Stimulated activated CD4-positive, alpha-beta T cell treated with anti-CD3 and anti-CD28 coated beads, Interleukin-15, amount 100 ng/mL, for 48 hours (primary cell): ENCODE measurements at places on chromosomes 1 and 21.

DNA sequence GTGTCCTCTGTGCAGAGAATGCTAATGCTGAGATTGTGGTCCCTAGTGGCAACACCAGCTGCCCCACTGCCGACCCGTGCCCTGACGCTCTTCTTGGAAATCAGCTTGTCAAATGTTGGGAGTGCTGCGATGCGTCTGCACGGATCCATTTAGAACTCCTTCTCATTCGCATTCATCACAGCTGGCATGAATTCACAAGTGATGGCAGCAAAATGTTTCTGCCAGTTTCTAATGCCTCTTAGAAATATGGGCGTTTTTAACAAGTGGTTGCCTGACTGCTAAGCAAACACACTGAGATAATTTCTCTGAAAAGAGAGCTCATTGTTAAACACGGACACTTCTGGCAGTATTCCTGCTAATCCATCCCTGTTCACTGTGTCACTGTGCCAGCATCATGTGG, 131.9 kb upstream of the KCNJ6 start:
- no peak for DNase-seq

- no peak for DNase-seq
These were observed 59.7 kb downstream of the BRINP2 start for GRCh38 chr1:177230228-177231016.

GRCh38 chr1:6535214-6535613, 19.1 kb downstream of the NOL9 start:
- DNase-seq: no peak

- DNase-seq: no peak
These were observed 40.3 kb upstream of the ENAH start for GRCh38 chr1:225693085-225693696.

GRCh38 chr1:183821309-183821888, 16.5 kb downstream of the RGL1 start:
- DNase-seq: no peak

DNA sequence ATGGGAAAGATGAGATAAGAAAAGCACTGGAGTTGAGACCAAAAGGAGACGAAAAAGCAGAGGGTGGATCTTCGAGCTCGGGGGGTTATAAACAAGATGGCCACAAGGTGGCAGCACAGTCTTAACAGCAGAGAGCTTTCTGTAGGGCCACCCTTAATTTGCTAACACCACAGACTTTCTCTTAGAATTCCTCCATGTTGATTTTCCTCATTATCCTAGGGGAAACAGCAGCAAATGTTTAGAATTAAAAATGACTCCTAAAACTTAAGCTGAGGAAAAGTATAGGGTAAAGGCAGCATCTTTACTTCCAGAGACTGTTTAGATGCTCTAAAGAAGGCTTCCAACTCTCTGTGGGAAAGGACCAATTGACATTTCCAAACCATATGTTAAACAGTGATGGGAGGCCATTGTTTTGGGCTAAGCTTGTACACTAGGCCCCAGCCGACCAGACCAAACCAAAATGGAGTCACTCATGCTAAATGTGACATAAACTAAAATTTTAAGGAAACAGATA, 2.5 kb upstream of the APOBEC4 start:
- peak; percentile 36 for DNase-seq

DNA sequence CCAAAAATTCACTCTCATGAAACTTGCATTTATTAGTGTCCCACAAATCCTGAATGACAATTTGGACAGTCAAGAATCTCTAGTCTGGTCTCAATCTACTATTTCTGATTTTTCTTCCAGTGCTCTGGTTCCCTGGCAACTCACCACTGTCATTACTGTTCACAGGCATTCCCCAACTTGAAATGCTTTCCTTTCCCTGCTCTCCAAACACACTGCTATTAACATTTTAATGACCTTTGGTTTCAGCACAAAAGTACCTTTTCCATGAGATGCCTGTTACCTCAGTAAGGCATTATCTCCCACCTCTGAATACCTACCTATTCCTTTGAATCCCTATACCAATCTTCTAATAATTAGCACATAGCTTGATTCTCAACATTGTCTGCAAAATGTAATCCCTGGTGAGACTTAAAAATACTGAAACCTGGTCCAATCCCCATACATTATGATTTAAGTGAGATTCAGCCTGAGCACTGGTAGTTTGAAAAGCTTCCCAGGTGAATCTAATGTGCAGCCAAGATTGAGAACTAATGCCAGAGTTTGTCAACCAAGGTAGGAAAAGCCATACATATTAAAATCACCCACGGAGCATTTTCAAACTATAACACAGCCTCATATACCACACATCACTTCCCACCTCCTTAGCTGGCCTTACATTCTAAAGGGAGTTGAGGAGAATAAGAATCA, 11.7 kb upstream of the ANGPTL3 start:
- DNase-seq: no peak

GRCh38 chr1:154427173-154428139, 22.3 kb downstream of the IL6R start:
- no peak for DNase-seq

- no peak for DNase-seq
These were observed 6.2 kb downstream of the SLC19A2 start for GRCh38 chr1:169479363-169480066.

DNA sequence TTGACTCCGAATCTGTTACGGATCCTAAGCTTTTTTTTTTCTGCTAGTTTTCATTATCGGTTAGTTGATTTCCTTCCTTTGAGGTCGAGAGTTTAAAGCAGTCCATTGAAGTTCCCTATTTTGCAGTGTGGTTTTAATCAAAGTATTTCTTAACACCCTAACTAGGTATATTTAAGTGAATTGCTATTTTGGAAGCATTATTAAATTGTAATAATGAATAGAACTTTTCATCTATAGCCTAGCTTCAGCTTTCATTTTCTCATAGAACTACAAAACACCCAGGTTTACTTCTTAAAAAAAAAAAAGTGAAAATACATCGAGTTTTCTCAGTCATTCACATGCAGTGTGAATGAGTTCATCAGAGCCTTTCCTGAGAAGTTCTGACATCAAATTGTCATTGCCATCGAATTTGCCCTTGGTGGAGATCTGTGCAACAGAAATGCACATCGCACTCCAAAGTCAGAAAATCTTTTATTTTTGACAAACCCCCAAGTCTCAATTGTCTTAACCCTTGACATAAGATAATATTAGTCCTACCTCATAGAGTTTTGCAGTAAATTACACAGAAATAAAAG, 1.1 kb upstream of the LBR start:
- DNase-seq: no peak

DNA sequence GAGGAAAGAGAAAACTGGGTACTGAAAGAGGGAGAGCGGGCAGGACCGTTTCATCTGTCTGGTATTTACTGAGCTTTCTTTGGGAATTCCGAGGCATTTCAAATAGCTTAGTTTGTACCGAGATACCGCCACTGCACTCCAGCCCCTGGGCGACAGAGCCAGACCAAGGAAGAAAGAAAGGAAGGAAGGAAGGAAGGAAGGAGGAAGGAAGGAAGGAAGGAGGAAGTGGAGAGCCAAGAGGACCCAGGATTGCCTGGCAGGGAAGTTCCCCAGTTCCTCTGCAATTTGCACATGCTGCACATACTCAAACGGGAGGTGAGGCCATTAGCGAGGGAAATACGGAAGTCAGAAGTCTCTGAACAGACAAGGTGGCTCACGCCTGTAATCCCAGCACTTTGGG, 961 bp upstream of the FUCA1 start:
- no peak for DNase-seq

GRCh38 chr1:184199036-184199435, 147.5 kb downstream of the TSEN15 start:
- DNase-seq: no peak

GRCh38 chr1:91311672-91312071, 93.0 kb downstream of the HFM1 start:
- no peak for DNase-seq

GRCh38 chr1:76268341-76268740, 193.8 kb downstream of the ST6GALNAC3 start:
- DNase-seq: no peak

DNA sequence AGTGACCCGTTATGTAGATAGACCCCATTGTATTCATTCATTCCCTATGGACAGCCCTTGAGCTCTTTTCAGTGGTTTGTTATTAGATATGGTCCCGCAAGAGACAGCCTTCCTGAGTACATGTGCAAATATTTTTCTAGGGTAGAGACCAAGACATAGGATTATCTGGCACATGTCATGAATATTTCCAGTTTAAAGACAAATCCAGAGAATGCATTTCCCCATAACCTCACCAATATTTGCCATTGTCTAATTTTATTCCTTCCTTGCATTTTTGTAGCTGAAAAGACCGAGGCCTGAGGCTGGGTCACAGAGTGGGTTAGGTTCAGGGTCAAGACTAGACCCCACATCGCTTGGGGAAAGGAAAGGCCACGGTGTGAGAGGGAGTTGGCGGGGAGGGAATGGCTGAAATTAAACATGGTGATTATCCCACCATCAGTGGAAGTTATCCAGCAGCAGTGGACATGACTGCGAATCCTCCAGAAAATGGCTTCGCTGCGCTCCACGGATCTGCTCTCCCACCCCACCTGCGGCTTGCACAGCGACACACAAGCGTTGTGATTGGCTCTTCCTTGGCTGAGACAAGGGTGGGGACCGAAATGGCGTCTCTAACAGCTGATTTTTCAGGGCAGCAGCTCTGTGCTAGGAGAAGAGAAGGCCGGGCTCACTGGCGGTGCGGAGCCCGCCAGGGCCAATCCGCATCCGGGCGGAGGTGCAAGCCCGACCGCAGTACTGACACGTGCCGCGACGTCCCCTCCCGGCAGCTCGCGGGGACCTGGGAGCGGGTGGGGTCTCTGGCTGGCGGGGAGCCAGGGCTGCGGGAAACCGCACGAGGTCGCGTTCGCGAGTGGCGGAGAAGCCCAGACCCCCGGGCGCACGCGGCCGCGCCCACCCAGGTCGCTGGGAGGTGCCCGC, 16.1 kb upstream of the STMN1 start:
- peak; percentile 22 for DNase-seq

DNA sequence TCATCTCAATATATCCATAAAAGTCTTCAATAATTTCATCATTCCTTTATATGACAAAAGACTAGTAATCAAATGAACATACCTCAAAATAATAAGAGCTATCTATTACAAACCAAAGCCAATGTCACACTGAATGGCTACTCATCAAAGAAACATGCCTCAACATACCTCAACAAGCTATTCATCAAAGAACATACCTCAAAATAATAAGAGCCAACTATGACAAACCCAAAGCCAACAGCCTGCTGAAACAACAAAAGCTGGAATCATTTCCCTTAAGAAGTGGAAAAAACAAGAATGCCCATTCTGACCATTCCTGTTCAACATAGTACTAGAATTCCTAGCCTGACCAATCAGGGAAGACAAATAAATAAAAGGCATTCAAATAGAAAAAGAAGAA, 1373.7 kb downstream of the BRINP3 start:
- no peak for DNase-seq

DNA sequence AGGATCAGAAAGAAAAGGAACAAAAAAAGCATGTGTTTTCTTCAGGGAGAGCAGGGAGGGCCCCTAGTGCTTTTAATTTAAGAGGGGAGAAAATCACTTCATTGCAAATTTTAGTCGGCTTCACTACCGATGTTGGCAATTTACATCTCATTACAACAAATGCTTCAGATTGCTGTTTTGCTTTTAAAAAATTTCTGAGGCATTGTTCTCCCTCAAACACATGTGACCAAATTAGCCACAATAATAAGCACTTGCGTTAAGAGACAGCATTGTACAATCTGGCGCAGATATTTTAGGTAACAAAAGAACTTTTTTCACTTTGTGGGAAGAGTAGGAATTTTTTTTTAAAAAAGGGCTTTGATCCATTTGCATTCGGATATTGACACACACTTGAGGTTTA, 29.8 kb downstream of the BEND5 start:
- no peak for DNase-seq

DNA sequence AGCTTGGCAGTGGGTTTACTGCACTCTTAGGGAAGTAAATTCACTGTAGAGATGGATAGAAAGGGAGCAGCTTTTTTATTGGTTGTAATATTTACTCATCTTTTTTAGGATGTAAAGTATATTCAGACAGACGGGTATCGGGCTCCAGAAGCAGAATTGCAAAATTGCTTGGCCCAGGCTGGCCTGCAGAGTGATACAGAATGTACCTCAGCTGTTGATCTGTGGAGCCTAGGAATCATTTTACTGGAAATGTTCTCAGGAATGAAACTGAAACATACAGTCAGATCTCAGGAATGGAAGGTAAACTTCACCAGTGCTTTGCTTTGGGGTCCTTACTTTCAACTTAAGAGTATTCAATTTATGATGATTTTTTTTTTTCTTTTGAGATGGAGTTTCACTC, 3.2 kb downstream of the UHMK1 start:
- DNase-seq: no peak

DNA sequence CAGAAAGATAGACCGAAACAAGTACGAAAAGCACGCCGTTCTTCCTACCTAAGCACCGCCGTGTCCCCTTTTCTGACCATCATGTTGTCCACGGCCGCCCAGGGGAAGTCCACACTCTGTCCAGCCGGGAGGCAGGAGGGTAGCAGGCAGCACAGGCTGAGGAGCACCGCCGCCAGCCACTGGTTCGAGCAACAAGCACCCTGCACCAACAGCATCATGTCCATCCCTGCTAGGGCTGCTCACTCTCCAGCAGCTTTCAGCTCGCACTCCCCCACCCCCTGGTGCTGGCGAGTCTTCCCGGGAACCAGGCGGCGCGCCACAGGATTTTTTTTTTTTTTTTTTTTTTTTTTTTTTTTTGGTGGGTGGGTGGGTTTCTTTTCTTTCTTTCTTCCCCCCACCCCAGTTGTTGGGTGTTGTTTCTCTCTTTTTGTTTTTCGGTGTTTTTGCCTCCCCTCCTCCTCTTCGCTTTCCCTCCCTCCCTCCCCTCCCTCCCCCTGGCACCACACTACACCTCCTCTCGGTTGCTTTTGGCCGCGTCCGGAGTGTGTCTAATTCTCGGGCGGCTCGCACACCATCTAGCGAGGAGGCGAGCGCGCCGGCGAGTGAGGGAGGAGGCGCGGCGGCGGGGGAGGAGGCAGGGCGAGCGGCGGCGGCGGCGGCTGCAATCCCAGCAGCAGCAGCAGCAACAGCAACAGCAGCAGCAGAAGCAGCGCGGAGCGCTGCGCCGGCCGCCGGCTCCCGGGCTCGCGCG, at the start of gene NEGR1:
TSS of gene NEGR1 (minus strand) at position 269 of the 751 bp plus-strand sequence.
- DNase-seq: peak; percentile 64

DNA sequence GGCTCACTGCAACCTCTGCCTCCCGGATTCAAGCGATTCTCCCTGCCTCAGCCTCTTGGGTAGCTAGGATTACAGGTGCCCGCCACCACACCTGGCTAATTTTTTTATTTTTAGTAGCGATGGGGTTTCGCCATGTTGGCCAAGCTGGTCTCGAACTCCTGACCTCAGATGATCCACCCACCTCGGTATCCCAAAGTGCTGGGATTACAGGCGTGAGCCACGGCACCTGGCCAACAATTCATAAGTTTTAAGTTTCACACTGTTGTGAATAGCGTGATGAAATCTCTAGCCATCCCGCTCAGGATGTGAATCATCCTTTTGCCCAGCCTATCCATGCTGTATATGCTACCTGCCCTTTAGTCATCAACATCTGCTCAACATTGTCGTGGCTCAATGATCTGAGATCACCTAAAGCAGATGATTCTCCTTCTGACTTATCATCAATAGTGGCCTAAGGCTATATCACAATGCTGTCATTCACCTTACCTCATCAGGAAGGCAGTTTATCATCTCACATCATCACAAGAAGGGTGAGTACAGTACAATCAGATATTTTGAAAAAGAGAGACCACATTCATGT, 2.6 kb downstream of the PFDN2 start:
- DNase-seq: peak; percentile 51

- DNase-seq: no peak
These were observed 69.8 kb downstream of the JAK1 start for GRCh38 chr1:64896551-64896950.

GRCh38 chr1:84705513-84705912, 15.3 kb upstream of the SSX2IP start:
- no peak for DNase-seq
